ENCODE measurements at places on chromosomes 7 and 10. TPM values are rescaled to one million over a fixed set of nuclear protein-coding genes. Genes with fewer than 3 reads are reported as not detected.

MOGAT3 gene
- not detected for total RNA-seq

SLC13A1 gene
- total RNA-seq, result not detected

PTF1A gene
- total RNA-seq, result not detected

FXYD4 gene
- total RNA-seq, result not detected

MUC3A gene
- 0.16 TPM for total RNA-seq

PLAU gene
- total RNA-seq, result 21.6 TPM

SVIL gene
- total RNA-seq, result 97.7 TPM
